ENCODE measurements at places on chromosomes 13 and 19.
A peak's percentile ranks its signal among the peaks of the same experiment; 100 is the strongest.

DNA sequence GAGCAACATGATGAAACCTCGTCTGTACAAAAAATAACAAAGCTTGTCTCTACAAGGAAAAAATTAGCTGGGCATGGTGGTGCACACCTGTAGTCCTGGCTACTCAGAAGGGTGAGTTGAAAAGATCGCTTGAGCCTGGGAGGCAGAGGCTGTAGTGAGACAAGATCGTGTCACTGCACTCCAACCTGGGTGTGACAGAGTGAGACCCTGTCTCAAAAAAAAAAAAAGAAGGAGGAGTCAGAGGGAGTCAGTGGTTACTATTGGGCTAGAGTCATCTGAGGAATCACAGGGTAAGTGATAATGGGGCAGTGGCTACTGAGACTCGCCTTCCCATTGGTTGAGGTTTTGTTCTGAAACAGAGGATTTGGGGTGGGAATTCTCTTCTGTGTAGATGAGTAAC is 1.9 kb upstream of the GPI start:
- H3K4me3 ChIP-seq: no peak overlapping the region
- no peak for DNase-seq
- H3K36me3 ChIP-seq: peaks cover 20% of the 10 kb centered on the region

DNA sequence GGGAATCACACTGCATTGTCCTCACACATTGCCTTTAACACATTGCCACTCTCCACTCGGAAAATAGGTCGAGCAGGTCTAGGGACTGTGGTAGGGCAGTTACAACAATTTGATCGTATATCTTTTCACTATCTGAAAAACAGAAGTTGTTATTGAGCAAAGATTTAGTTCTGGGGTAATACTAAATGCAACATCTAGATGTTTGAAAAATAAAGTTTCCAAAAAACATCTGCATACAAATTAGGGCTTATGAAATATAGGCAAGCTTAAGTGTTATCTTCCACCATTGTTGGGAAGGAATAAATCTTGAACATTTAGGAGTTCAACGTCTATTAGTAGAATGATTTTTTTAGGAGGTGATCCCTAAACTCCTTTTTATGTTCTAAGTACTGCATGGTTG is 768 bp upstream of the HS6ST3 start:
- H3K27me3 ChIP-seq: peaks cover 96% of the 10 kb centered on the region
- H3K4me1 ChIP-seq: peaks cover 18% of the 10 kb centered on the region
- H3K4me3 ChIP-seq: peak overlapping the region; percentile 66
- H3K27ac ChIP-seq: no peak overlapping the region
- no peak for DNase-seq

DNA sequence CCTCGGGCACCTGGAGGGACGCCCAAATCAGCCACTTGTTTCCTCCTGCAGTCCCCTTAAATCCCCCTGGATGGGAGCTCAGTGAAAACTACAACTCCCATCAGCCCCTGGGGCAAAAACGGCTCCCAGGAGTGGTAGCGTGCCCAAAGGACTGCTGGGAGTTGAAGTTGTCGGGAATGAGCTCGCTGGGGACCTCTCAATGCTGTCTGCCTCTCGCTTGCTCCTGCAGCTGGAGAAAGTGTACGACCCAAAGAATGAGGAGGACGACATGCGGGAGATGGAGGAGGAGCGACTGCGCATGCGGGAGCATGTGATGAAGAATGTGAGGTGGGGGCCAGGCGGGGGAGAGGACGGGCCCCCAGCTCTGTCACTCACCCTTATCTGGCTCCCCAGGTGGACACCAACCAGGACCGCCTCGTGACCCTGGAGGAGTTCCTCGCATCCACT is 14.7 kb upstream of the DHDH start:
- no peak overlapping the region for H3K4me3 ChIP-seq
- no peak for DNase-seq
- H3K27ac ChIP-seq: no peak overlapping the region
- H3K4me1 ChIP-seq: no peaks in the 10 kb centered on the region
- peaks cover 85% of the 10 kb centered on the region for H3K36me3 ChIP-seq

DNA sequence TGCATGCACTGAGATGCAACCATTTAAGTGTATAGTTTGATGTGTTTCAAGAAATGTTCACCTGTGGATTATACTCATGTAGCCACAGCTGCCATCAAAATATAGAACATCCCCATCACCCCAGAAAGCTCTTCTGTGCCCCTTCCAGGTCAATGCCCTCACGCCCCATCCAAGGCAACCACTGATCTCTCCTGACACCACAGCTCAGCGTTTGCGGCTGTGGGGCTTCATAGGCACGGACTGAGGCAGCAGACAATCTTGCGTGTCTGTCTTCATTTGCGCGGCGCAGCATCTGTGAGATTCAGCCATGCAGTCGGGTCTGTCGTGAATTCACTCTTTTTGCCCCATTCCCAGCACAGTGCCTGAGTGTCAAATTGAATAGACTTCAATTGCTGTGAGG is 153.8 kb upstream of the UQCRFS1 start:
- H3K36me3 ChIP-seq: no peaks in the 10 kb centered on the region
- H3K27me3 ChIP-seq: peaks cover 81% of the 10 kb centered on the region
- H3K4me1 ChIP-seq: no peaks in the 10 kb centered on the region
- no peak overlapping the region for H3K27ac ChIP-seq

DNA sequence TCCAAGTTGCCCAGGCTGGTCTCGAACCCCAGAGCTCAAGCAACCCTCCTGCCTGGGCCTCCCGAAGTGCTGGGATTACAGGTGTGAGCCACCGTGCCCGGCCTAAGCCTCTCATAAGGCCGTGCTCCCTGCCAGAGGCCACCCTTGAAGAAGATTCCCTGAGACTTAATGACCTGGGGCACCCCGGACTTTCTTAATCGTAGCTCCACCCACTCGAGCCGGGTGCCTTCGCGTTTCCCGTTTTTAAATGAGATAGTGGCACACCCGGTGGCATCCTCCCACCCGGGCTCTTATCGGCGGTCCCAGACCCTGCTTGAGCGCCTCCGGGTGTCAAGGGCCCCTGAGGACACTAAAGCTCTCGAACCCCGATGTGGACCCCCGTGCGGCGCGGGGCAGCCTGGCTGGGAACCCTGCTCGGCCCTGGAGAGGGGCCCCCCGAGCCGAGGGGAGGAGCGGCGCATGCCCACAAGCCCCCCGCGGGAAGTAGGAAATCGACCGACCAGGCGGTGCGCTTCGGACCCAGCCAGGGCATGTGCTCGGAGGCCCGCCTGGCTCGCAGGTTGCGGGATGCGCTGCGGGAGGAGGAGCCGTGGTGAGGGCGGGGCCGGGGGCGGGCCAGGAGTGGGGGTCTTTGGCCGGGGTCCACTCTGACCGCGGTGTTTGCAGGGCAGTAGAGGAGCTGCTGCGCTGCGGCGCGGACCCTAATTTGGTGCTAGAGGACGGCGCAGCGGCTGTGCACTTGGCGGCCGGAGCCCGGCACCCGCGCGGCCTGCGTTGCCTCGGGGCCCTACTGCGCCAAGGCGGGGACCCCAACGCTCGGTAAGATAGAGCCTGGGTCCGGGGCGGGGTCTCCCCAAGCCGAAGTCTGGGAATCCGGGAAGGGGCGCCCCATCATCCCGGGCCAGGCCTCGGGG is at the start of gene ANKLE1:
Gene ANKLE1 (plus strand): TSS at position 511 of the 914 bp plus-strand sequence. CDS start 20 bp downstream, at position 531.
- H3K36me3 ChIP-seq: peaks cover 23% of the 10 kb centered on the region
- H3K4me1 ChIP-seq: peaks cover 18% of the 10 kb centered on the region
- no peak within 1 kb of the TSS for H3K27ac ChIP-seq
- H3K27me3 ChIP-seq: peaks cover 31% of the 10 kb centered on the region
- H3K4me3 ChIP-seq: peak within 1 kb of the TSS; percentile 61
